ENCODE measurements at places on chromosomes 3 and 15.
A peak's percentile ranks its signal among the peaks of the same experiment; 100 is the strongest.

GRCh38 chr15:49815526-49815925, 194.7 kb downstream of the DTWD1 start:
- DNase-seq: peak; percentile 42

GRCh38 chr15:63389902-63390670, 8.4 kb upstream of the CA12 start:
- no peak for DNase-seq

GRCh38 chr15:91936927-91937326, 83.4 kb downstream of the SLCO3A1 start:
- DNase-seq: no peak

GRCh38 chr3:16079519-16079918, 95.0 kb upstream of the GALNT15 start:
- peak; percentile 84 for DNase-seq

GRCh38 chr3:128362026-128362965, 104.4 kb downstream of the DNAJB8 start:
- DNase-seq: no peak

GRCh38 chr3:194265505-194265892, 85.6 kb downstream of the CPN2 start:
- DNase-seq: peak; percentile 71

DNA sequence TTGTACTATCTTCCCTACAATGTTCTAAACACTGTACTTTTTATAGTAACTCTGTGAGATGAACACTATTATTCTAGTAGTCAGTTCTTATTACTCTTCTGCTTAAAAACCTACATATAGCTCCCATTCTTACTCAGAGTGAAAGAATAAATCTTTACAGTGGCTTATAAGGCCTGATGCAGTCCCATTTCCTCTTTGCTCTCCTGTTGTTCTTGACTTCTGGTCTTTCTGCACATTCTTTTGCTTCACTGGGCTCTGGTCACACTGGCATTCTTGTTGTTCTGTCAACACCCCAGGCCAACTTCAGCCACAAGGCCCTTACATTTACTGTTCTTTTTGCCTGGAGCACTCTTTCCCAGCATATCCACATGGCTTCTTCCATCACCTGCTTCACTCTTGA, 58.2 kb upstream of the TP63 start:
- DNase-seq: peak; percentile 31

- DNase-seq: peak; percentile 99
These were observed 56.2 kb downstream of the GREM1 start for GRCh38 chr15:32774022-32774421.

- no peak for DNase-seq
These were observed 42.0 kb downstream of the BFSP2 start for GRCh38 chr3:133441867-133442270.

DNA sequence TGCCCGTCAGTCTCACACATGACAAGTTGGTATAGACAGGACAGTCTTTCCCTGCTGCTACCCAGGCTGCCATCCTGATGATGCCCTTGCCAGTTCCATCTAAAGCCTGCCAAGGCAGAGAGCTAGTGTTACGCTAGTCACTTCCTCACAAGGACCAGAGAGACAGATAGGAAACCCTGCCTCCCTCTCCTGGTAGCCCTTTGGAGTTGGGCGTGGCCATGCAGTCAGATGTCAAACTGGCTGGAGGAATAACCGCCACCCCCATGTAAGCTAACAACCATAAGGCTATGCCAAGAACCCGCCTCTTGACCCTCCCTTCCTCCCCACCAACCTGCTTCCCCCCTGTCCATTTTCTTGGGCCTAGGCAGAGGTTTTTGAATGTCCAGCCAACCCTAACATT, 2.8 kb downstream of the TMEM115 start:
- DNase-seq: no peak

GRCh38 chr3:143226678-143227291, 107.2 kb downstream of the CHST2 start:
- no peak for DNase-seq

GRCh38 chr3:134567605-134568004, 81.7 kb downstream of the CEP63 start:
- DNase-seq: no peak

- no peak for DNase-seq
These were observed 23.5 kb upstream of the SLC4A7 start for GRCh38 chr3:27507515-27508266.

GRCh38 chr3:66638717-66639116, 137.9 kb upstream of the LRIG1 start:
- DNase-seq: no peak

- DNase-seq: no peak
These were observed 108.5 kb downstream of the ASB7 start for GRCh38 chr15:100710744-100711515.

DNA sequence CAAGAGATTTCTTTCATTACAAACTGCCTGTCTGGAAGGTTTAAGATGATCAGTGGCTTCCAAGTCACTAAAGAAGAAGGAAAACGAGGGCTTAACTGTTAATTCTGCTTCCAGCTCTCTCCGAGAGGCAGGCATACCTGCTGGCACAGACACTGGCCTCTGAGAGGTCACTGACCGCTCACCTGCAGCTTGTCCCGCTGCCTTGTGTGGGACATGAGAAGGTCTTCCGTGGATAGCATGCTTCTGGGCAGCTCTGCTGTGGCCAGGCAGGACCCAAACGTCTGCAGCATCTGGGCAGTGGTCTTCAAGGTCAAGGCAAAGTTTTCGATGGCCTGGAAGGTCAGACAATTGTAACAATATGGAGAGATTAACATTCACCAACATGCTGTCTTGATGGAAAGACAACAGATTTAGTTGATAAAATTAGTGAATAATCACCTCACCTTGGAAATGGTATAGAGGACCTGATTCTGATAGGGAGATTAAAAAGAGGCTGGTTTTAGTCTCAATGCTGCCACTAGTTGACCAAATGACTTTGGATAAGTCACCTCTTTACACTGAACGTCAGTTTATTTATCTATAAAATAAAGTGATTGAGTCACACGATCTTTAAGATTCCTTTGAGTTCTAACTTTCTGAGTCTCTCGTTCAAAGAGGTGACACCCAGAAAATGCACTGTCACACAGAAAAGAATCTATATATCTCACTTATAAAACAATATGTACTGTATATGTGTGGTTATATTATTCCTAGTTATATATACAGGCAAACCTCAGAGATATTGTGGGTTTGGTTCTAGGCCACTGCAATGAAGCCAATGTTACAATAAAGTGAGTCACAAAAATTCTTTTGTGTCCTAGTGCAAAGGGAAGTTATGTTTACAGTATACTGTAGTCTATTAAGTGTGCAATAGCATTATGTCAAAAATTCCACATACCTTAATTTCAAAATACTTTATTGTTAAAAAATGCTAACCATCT, 65.1 kb downstream of the B3GNT5 start:
- DNase-seq: peak; percentile 61

DNA sequence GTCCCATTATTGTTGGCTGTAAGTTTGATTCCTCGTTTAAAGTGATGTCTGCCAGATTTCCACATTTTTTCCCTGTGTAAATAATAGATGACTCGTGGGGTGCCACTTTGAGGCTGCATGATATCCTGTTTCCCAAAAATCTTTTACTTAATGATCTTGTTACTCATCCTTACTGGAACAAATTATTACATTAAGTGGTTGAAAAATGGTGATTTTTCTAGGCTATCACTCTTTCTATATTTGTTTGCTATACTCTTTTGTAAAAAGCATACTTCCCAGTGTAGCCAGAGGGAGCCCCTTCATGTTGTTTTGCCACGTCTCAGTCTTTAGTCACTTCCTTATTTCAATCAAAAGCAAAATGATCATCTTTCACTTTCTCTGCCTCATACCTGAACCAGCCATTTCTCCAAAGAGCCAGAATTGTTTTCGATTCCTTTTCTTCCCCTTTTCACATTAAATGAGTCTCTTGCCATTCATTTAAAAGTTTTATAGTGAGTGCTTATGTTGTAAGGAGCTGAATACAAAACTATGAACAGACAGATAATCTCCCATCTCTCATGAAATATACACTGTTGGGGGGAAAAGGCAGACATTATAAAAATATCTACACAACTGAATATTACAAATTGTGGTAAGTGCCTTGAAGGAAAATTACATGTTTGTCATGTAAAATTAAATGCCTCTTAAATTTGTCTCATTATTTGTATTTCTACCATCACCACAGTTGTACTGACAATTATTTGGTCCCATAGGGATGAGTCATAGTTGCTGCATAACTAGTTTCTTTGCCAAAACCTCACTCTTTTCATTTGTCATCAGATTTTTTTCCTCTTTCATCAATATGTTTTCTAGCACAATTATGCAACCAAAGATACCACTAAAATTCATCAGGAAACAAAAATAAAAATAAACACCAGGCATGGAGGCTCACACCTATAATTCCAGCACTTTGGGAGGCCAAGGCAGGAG, 41.5 kb downstream of the ADGRG7 start:
- peak; percentile 79 for DNase-seq

DNA sequence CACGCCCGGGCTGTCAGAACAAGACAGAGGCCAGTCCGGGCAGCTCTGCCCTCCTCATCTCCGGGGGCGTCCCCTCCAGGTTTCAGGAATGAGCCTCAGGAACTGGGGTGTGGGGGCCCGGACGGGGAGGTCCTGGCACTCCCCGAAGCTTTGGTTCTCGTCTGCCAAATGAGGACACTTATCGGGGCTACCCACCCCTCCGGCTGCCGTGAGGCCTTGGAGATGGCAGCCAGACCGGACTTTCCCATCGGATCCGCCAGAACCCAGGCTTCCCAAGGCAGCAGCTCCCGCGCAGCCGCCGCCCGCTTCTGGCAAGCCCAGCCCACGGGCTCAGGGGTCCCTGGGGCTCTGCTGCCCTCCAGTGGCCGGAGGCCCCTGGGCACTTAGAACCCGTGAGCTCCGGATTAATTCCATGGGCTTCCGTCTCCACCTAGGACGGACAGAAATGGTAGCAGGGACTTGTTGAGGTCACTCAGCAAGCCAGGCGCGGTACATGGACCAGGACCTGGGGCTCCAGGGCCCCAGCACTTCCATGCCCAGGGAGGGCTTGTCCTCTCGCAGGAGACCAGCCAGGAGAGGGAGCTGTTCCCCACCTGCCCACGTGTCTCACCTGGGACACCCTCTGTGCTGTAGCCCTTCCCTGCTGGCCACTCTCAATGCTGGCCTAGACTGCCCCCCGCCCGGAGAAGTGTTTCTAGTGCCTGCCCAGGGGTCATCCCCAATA, 89.4 kb downstream of the LINGO1 start:
- DNase-seq: peak; percentile 86

DNA sequence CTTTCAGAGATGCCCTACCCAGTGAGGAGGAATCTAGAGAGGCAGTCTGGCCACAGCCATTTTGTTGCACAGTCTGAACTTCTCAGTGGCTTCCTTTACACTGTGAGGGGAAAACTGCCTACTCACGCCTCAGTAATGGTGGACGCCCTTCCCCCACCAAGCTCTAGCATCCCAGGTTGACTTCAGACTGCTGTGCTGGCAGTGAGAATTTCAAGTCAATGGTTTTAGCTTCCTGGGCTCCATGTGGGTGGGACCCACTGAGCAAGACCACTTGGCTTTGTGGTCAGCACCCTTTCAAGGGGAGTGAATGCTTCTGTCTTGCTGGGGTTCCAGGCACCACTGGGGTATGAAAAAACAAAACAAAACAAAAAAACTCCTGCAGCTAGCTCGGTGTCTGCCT, 663.2 kb upstream of the ZNF385D start:
- no peak for DNase-seq

DNA sequence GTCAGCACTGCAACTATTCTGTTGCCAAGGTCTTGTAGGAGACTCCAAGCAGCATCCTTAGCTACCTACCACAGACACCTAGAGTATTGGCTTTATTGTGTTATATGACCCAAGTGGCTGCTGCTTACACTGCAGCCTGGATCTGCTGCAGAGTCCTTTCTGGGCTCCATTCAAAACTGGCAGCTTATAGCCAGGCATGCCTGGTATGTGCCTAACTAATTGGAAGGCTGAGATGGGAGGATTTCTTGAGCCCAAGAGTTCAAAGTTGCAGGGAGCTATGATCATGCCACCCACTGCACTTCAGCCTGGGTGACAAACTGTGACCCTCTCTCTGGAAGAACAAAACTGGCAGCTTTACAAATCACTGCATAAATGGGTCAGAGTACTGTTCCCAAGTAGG, 8.6 kb downstream of the NDUFB4 start:
- no peak for DNase-seq

DNA sequence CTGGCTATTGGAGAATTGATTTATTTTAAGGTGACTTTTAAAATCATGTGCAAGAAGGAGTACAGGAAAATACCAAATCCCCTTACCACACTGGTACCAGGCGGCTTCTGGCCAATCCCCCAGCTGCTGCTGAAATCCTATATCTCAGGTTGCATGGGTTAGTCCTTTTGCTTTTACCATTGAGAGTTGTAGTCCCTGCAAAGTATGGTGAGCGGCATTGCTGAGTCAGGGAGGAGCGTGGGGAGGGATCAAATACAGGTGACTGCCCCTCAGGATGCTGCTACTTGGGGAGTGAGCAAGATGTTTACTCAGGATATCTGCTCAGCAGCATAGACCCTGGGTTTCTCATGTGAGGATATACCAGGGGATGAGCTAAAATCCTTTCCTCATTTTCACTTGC, 131.9 kb upstream of the STAC start:
- DNase-seq: no peak

DNA sequence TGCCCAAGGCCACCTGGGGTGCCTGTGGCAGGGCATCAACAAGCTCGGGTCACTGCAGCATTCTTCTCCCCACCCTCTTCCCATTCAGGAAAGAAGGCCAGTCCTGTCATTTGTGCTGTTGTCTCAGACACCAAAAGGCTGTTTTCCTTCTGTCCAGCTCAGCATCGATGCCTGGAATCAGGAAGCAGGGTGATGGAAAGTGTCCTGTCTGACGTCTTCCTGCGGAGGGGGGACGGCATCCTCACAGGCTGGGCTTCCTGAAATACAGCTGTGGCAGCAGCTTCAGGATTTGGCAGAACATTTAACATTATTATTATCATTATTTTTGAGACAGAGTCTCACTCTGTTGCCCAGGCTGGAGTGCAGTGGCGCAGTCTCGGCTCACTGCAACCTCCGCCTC, 33.0 kb upstream of the ANKDD1A start:
- no peak for DNase-seq

GRCh38 chr15:84813931-84814330, 3.2 kb upstream of the ALPK3 start:
- no peak for DNase-seq

GRCh38 chr3:112505907-112506306, 6.6 kb upstream of the BTLA start:
- DNase-seq: no peak

GRCh38 chr3:135740211-135740610, 225.3 kb upstream of the PPP2R3A start:
- DNase-seq: no peak

- no peak for DNase-seq
These were observed 29.7 kb upstream of the NDUFB4 start for GRCh38 chr3:120566243-120566975.

GRCh38 chr3:154584974-154585373, 155.0 kb upstream of the GPR149 start:
- no peak for DNase-seq

GRCh38 chr15:48367483-48367882, 36.3 kb downstream of the DUT start:
- peak; percentile 47 for DNase-seq
